ENCODE measurements at places on chromosomes 4 and X.

DNA sequence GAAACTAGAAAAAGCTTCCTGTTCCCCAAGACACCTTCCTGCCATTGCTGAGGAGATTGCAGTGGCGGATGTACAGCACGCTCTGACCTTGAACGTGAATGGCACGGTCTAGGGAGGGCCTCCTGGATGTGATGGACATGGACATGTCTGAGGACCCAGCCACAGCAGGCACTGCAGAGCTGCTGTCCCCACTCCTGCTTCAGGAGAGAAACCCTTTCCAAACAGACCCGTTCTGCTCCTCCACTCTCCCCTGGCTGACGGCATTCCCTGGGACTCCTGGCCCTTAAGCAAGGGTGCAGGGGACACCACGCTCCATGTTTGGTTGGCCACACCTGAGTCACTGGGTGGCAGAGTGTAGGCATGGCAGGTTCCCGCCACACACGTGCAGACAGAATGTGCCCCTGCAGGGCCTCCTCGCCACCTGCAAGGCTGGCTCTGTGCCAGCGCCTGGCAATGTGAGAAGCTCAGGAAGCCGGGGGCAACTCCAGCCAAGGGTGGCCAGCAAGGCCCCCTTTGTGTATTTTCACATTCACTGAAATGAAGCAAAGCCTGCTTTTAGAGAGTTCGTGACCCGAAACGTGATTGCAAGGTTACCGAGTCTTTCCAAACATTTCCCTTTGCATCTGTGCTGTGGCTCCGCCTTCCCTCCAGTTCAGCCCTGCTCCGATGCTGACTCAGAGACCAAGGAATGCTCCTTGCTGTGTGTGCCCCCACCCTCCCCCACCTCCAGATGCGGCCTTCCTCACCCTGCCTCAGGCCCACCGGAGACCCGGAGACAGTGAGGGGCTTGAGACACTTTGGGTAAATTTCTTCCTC, 46.1 kb downstream of the HTRA3 start:
- peak; percentile 13 for DNase-seq

DNA sequence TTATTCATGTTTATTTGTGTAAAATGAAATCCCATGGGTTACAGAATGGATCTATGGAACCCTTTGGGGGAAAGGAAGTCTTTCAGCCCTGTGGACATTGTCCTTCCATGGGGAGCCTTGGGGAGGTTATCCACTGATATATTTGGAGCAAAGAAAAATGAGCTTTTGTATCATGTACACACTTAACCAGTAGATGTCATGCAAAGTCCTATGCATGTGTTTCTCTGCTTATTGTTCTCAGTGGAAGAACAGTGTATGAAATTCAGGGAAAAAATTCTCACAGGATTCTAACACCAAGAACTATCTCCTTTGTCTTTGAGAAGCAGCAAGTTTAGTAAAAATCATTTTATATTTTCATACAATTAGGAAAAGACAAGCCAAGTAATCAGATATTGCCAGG, 105.3 kb downstream of the DTHD1 start:
- no peak for DNase-seq

DNA sequence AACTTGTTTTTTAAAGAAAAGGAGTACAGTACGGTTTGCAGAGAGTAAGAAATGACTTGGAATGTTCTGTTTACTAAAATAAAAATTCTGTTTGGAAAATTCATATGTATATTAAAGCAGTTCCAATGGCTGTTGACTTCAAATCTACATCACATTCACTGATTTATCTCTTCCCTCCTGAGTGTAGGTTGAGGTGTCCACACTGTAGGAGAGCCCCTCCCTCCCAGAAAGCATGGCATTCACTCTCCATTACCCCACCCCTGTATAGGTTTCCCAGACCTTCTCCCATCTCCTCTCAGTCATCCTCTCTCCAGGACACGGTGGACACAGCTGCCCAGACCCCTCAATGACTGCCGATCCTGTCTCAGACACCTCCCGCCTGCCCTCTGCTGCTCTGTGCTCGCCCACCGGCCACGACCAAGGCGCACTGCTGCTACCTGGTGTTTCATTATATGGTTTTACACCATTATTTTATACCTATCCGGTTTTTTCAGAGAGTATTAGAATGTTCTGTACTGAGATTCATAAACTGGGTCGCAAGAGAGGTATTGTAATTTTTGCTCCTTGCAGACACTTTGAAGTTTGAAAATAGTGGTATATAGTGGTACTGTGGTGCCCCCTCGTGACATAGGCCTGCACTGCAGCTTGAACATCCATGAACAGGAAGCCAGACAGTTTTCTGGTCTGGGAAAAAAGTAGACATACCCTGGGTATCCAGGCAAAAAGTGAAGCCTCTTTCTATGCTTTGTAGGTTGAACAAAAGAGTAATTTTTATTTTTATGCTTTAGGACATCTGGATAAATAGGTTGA, 38.8 kb upstream of the BEX4 start:
- peak; percentile 76 for DNase-seq

GRCh38 chrX:16138108-16138427, 14.7 kb downstream of the GRPR start:
- DNase-seq: no peak

GRCh38 chrX:38052096-38052495, 45.7 kb downstream of the SYTL5 start:
- no peak for DNase-seq

DNA sequence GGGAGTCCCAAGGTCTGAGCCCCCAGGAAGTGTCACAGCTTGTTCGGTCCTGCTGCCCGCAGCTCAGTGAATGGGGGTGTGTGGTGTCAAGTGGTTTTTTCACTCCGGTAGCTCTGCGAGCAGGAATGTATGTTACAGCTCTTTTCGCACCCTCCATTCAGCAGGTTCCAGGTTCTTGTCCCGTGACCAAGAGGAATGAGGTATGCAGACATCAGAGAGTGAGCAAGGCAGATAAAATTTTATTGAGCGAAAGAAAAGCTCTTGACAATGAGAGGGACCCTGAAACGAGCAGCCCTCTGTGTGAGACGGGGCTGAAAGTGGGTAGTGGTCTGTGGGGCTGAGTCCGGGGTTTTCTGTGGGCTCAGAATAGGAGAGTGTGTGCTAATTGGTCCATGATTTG, 31.5 kb downstream of the UCHL1 start:
- no peak for DNase-seq

DNA sequence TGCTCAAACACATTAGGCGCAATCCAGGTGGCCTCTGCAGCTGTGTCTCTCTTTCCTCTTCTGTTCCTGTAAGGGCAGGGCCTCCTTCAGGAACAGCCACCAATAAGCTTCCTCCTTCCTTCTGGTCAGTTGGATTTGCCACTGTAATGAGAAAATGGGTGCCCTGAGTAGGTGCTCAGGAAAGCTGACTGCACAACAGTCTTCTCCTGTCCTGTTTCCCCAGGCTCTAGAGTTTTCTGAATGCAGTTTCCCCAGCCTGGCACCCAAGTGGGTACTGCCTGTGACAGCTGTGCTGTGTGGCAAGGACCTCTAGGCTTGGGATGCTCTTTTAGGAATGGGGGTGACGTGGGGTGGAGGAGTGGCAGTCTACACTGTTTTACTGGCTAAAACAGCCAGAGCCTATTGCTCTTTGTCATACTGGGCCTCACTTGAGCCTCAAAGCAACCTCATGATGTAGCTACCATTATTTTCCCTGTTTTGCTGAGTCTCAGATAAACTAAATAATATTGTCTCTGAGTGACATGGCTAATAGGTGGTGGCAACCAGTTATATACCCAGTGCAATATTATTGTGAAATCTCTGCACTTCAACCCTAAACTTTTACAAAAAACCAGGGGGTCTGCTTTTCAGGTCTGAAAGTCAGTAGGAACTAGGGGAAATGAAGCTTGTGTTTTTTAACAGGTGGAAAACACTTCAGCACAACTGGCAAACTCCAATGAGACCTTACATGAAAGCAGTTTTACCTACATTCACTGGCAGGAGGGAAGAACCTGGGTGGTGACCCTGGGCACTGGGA, 1.2 kb downstream of the CXCL2 start:
- DNase-seq: no peak

DNA sequence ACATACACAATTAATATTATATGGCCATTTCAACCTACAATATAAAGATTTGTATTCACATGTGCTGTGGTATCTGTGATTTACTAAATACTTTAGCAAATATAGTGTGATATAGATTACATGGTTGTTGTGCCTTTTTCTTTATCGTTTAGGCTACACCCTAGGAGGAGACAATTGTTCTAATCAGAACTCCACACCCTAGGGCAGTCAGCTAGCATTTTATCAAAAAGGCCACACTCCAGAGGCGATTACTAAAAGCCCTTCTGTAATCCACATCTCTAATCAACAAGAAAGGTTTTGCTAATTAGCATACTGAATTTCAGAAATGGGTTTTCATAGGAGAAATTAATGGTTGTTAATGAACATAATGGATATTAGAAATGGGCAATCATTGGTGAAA, 319.5 kb upstream of the NOCT start:
- DNase-seq: no peak

- DNase-seq: no peak
Measured at GRCh38 chr4:85940151-85940550, 419.7 kb downstream of the MAPK10 start.

DNA sequence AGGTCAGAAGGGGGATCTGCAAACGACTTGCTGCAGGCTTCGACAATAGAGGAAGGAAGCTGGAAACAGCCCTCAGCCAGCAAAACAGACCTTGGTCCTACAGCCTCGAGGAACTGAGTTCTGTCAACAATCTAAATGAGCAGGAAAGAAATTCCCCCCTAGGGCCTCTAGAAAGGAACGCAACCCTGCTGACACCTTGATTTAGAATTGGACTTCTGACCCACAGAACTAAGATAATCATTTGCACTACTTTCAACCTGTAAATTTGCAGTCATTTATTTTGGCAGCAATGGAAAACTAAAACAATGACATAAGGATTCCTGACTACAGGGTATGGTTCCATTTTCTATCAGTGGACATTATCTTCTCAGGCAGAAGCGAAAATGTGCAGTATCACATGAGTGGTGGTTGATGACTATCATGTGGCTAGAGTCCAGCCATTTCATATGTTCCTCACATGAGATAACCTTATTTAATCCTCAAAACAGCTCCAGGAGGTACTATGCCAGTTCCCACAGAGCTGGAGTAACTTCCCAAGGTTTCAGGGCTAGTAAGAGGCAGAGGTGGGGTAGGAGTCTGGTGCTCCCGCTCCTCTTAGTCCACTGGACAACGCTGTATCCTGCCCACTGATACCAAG, 61.6 kb downstream of the SAT1 start:
- no peak for DNase-seq

- DNase-seq: no peak
Measured at GRCh38 chr4:80446664-80447063, 111.1 kb downstream of the CFAP299 start.

DNA sequence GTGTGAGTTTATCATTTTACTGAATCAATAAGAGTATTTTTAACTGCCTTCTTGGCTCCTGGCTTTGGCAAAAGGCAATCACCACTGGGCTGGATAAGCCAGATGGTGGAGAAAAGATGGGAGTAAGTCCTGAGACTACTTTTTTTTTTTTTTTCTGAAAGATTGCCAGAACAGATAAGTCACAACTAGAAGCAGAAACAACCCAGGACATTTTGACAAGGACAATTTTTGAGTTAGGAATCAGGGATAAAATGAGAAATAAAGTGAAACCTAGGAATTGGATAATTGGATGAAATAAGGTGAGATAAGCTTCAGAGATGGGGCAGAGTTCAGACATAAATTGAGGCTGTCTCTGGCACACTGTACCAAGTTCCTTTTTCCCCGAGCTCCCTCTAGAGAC, 471.0 kb downstream of the KLHL13 start:
- no peak for DNase-seq

- DNase-seq: no peak
Measured at GRCh38 chr4:15653864-15654592, 1.1 kb downstream of the FBXL5 start.

DNA sequence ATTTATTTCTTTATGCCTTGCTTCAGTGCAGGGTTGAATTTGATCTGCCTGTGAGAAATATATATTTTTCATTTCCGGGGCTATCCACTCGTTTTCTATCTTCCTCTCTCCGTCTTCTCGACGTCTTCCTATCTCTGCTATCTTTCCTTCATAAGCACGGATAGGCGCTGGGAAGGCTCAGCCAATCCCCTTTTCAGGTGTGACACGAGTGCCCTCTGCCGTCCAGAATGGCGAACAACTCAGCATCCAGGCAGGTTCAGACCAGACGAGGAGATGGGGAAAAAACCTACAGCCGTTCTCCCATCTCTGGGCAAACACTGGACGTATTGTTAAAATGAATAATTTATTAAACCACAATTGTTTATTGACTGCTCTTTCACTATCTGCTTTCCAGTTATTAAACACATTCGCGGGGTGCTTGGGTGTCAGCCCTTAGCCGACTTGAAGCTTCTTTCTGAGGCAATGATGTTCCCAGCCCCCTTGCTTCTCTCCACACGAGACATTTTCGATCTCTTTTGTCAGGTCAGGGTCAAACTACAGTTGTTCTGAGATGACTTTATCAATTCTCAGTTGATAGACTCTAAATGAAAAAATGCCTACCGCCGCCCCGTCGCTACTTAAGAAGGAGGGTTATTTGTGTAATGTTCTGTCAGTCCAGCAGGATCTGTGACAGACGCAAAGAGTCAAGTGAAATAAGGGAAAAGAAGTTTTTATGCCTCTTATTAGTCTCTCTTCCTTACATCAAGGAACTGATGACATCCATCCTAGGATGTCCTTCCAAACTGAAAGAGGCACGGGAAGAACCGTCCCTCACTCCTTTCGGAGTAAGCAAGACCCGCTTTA, 96.3 kb upstream of the NOCT start:
- peak; percentile 76 for DNase-seq

DNA sequence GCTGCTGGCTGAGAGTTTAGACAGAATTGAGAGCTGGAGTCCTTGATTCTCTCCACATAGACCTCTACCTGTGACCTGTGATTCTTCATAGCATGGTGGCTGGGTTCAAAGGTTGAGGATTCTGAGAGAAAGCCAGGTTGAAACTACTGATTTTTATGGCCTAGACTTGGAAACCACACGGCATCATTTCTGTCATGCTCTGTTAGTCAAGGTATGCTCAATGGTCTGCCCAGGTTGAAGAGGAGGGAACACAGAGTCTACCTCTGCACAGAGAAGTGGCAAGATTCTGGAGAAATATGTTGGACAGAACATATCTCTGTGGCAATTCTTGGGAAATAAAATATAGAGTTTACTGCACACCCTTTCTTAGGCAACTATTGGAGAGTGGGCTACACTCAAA, 57.2 kb upstream of the CXorf66 start:
- no peak for DNase-seq

DNA sequence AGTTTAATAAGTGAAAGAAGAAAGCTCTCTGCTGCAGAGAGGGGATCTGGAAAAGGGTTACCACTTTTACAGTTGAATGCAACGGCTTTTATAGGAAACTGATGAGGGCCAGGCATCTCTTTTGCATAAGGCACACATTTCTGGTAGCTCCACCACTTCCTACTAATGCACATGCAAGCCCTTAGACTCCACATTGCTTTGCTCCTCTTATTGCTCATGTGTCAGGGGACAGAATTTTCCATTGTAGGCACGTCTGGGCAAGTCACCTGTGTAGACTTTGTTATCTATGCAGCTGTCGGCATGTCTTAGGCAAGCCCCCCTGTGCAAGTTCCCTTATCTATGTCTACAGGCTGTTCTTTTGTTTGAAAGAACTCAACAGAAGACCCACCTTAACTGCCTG, 294.6 kb upstream of the STS start:
- no peak for DNase-seq

GRCh38 chr4:40224432-40224831, 27.6 kb downstream of the RHOH start:
- DNase-seq: no peak
